Mononuclear cell (primary cell): ENCODE measurements at places on chromosomes 5 and 9. TPM values are rescaled to one million over a fixed set of nuclear protein-coding genes. Genes with fewer than 3 reads are reported as not detected.

Gene EEIG1
- 49.1 TPM for total RNA-seq

Gene SLC27A6
- total RNA-seq: not detected

Gene IL33
- total RNA-seq: not detected

Gene CDC20B
- not detected for total RNA-seq

Gene ZNF454
- total RNA-seq: not detected

Gene SLC4A9
- total RNA-seq: 0.10 TPM

Gene ENHO
- 0.63 TPM for total RNA-seq

Gene ANXA2R
- 31.4 TPM for total RNA-seq

Gene SAXO1
- total RNA-seq: 0.10 TPM

Gene OR2V2
- not detected for total RNA-seq

Gene TRIP13
- 0.21 TPM for total RNA-seq

Gene GARNL3
- 1.0 TPM for total RNA-seq

Gene PCSK1
- total RNA-seq: not detected

Gene MEIKIN
- 1.0 TPM for total RNA-seq

Gene MYOZ3
- total RNA-seq: not detected

Gene HTR4
- not detected for total RNA-seq

Gene APBA1
- 0.52 TPM for total RNA-seq

Gene PLCXD3
- under 0.01 TPM for total RNA-seq

Gene WWC1
- total RNA-seq: 0.10 TPM

Gene CDX1
- total RNA-seq: not detected
